ENCODE measurements at places on chromosomes 12 and 14.

- no peaks in the 10 kb centered on the region for H3K27me3 ChIP-seq
- peak within 1 kb of the TSS; percentile 58 for H3K27ac ChIP-seq
- H3K36me3 ChIP-seq: no peaks in the 10 kb centered on the region
- H3K4me3 ChIP-seq: peak within 1 kb of the TSS; percentile 21
- H3K4me1 ChIP-seq: peaks cover 29% of the 10 kb centered on the region
Observed at GRCh38 chr12:85836197-85837090, at the start of gene RASSF9. Gene RASSF9 (minus strand): TSS chr12:85836409. CDS start chr12:85836201, 208 bp downstream.

DNA sequence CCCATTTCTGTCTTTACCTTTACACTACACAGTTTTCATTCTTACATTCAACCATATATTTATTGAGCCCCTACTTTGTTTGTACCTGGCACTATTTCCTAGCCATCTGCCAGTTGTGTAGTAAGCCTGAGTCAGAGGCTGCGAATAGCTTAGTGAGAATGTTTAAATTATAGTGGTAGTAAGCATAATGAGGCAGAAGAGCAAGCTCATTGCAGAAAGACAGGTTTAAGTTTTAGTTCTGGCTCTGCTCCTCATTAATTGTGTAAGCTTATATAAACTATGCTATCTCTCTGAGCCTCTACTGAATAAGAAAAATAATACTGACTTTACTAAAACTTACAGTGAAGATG lies 123.5 kb downstream of the NAV3 start:
- no peak overlapping the region for H3K4me3 ChIP-seq
- DNase-seq: no peak
- H3K36me3 ChIP-seq: no peaks in the 10 kb centered on the region
- no peaks in the 10 kb centered on the region for H3K4me1 ChIP-seq

DNA sequence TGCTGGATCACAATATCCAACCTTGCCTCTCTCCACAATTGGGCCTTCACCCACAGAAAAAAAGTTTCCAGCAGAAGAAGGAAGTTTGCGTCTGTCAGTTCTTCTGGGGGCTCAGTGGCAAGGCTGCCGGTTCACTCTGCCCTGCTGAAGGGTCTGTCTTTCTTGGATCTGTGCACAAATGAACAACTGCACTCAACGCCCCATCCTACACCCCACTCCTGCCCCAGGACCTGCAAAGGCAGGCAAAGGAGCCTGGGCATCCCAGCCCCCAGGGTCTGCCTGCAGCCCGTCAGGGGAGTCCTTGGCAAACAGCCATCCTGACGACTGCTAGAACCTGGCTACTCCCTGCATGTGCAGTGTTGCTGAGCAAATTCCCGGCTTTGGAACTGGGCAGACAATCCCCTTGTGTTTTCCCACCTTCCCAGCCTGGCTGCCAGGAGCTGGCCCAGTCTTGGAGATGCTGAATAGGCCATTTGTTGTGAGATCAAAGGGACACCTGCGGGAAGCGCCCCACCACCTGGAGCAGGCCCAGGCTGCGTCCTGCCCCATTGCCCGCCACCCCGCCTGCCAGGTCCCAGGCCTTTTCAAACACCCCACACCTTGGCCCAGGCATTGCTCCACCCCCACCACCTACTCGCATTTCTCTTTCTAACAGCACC lies 311.9 kb downstream of the BCL11B start:
- no peak overlapping the region for H3K27ac ChIP-seq
- H3K4me1 ChIP-seq: peaks cover 13% of the 10 kb centered on the region
- H3K4me3 ChIP-seq: no peak overlapping the region
- DNase-seq: no peak

- no peaks in the 10 kb centered on the region for H3K27me3 ChIP-seq
- no peak overlapping the region for H3K4me3 ChIP-seq
- no peak for DNase-seq
- peaks cover 23% of the 10 kb centered on the region for H3K36me3 ChIP-seq
- H3K4me1 ChIP-seq: no peaks in the 10 kb centered on the region
- H3K27ac ChIP-seq: no peak overlapping the region
Observed at GRCh38 chr12:50120953-50121352, 8.9 kb downstream of the COX14 start.

DNA sequence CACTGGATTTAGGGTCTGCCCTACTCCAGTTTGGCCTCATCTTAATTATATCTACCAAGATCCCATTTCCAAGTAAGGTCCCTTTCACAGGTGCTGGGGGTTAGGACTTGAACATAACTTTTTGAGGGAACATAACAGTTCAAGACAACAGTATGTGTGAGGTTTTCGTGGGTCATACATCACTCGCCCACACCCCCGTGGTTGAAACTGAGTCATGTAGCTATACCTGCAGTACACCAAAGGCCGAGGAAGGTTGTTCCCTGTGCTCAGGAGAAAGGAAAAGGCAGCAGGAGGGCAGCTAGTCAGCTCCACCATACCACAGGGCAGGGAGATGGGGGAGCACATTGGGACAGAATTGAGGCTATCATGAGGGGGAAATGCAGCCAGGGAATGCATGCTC lies 167.0 kb downstream of the PPM1H start:
- DNase-seq: no peak
- no peaks in the 10 kb centered on the region for H3K27me3 ChIP-seq
- H3K4me3 ChIP-seq: no peak overlapping the region
- H3K36me3 ChIP-seq: no peaks in the 10 kb centered on the region

DNA sequence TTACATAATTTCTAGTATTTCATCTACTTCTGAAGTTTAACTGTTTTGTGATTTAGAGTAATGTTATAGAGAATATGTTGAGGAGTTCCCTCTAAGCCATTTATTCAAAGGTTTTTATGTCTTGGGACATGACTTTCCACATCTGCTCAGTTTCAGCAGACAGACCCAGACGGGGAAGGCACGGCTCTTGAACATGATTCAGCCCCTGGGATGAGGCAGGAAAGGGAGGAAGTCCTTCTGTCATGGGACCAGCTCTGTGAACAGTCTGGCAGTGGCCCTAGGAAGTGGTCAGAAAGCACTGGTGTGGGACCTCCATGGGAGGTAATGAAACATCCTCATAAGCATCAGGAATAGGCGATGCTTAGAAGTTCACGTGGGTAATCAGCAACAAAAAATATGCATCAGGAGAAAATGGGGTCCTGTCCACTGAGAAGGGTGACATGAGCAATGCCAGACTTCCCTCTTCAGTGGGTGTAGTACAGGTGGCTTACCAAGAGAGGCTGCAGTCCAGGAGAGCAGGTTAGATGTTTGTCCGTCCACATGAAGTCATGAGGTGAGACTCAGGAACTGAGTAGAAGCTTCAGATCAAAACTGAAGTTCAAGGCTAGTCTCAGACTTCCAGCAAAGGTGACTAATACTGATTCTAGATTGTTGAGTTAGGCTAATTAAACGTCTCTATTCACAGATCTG lies 248.5 kb downstream of the IPO8 start:
- no peak for DNase-seq
- no peak overlapping the region for H3K27ac ChIP-seq
- H3K27me3 ChIP-seq: no peaks in the 10 kb centered on the region
- no peaks in the 10 kb centered on the region for H3K4me1 ChIP-seq

- peak within 1 kb of the TSS; percentile 73 for H3K27ac ChIP-seq
- H3K27me3 ChIP-seq: no peaks in the 10 kb centered on the region
- DNase-seq: peak; percentile 100
- H3K36me3 ChIP-seq: peaks cover under 1% of the 10 kb centered on the region
Observed at GRCh38 chr14:99480917-99481744, at the start of gene CCNK. Gene CCNK (plus strand): TSS chr14:99481409. CDS start chr14:99492678, 11,269 bp downstream.

- no peak overlapping the region for H3K27ac ChIP-seq
- no peaks in the 10 kb centered on the region for H3K4me1 ChIP-seq
- no peak overlapping the region for H3K4me3 ChIP-seq
- H3K27me3 ChIP-seq: no peaks in the 10 kb centered on the region
- H3K36me3 ChIP-seq: no peaks in the 10 kb centered on the region
- DNase-seq: no peak
Observed at GRCh38 chr12:26564391-26564790, 268.6 kb downstream of the ITPR2 start.

GRCh38 chr12:91213-91612 lies 24.6 kb downstream of the IQSEC3 start:
- H3K36me3 ChIP-seq: no peaks in the 10 kb centered on the region
- H3K4me1 ChIP-seq: no peaks in the 10 kb centered on the region
- H3K27ac ChIP-seq: no peak overlapping the region
- no peak for DNase-seq
- no peak overlapping the region for H3K4me3 ChIP-seq
- H3K27me3 ChIP-seq: peaks cover 24% of the 10 kb centered on the region
